ENCODE measurements at places on chromosomes 12 and 14.

DNA sequence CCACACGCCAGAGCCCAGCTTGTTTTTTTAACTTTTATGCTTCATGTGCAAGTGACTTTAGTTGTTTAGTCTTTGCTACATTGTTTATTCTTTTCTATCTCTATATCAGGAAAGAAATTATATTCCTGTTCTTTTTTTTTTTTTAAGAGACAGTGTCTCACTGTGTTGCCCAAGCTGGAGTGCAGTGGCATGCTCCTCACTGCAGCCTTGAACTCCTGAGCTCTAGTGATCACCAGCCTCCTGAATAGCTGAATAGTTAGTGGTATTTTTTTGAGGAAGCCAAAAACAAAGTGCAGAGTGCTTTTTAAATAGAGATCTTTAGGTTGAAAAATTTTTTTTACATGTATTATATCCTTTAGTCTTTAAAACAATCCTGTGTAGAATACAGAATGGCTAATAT, 58.2 kb downstream of the ETNK1 start:
- no peak for DNase-seq

- DNase-seq, result no peak
Observed at GRCh38 chr12:90679674-90680073, 275.3 kb downstream of the CCER1 start.

GRCh38 chr12:113463746-113464451, 7.8 kb downstream of the LHX5 start:
- no peak for DNase-seq

- no peak for DNase-seq
Observed at GRCh38 chr14:106790189-106791036, 1264.0 kb downstream of the TMEM121 start.

DNA sequence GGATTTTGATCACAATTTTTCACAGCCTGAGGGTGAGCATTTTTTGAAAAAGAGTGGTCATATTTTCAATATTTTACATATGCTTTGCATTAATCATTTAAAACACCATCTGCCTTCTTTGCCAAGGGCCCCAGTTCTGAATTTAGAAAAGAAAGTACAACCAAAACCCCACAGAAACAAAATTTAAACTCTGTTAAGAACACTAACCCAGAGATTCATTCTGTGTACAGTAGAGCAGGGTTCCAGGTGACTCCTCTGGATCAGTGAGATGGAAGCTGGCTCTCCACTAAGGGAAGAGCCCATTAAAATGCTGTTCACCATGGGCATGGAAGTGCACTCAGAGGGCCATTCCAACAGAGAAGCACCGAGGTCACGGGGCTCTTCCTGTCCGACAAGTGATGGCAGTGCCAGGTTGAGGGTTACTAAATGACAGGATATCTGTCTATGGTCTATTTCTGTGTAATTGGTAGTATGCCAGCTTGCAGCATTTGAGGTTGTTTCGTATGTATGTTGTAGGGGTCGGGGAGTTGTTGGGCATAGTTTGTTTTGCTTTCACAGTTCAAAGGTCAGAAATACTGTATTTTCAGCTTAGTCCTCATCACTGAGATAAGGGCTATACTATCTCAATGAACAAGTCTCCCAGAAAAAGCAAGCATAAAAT, 95.9 kb downstream of the SLC35F4 start:
- DNase-seq, result no peak

DNA sequence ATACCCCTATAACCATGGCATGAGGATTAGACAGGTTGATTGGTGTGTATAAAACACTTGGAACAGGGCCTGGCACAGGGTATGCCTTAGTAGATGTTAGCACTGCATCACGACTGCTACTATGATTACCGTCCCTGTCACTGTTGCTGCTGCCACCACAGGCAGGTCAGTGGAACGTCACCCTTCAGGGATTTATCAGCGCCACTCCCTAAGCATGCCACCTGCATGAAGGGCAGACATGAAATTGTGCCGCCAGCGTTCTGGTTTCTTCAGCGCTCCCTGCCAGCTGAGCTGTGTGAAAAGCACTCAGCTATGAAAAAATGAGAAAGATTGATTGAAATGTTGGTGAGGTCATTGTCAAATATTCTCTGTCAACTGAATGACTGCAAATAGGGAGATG, 477.0 kb downstream of the DPF3 start:
- DNase-seq, result no peak

DNA sequence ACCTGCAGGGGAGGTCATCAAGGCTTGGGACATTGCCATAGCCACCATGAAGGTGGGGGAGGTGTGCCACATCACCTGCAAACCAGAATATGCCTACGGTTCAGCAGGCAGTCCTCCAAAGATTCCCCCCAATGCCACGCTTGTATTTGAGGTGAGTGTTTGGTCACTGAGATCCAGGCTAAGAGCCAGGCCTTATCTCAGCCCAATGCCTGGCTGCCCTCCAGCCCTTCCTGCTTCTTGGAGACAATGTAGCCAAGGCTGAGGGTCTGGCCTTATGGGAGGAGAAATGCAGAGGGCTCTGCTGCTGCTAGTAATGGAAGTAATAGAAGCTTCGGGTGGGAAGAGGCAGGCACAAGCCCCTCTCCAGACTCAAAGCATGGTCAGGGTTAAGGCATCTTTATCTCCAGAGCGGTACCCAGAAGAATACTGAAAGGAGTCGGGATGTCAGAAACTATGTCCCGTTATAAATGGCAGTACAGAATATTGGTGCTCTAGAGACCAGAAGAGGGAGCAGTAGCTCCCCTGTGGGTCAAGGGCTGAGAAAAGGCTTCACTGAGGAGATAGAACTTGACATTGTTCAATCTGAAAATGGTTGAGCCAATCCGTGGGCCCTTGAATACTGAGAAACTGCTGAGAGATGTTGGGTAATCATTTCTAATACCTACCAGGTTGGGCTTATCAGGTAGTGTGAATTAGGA, 3.1 kb downstream of the FKBP4 start:
- no peak for DNase-seq

DNA sequence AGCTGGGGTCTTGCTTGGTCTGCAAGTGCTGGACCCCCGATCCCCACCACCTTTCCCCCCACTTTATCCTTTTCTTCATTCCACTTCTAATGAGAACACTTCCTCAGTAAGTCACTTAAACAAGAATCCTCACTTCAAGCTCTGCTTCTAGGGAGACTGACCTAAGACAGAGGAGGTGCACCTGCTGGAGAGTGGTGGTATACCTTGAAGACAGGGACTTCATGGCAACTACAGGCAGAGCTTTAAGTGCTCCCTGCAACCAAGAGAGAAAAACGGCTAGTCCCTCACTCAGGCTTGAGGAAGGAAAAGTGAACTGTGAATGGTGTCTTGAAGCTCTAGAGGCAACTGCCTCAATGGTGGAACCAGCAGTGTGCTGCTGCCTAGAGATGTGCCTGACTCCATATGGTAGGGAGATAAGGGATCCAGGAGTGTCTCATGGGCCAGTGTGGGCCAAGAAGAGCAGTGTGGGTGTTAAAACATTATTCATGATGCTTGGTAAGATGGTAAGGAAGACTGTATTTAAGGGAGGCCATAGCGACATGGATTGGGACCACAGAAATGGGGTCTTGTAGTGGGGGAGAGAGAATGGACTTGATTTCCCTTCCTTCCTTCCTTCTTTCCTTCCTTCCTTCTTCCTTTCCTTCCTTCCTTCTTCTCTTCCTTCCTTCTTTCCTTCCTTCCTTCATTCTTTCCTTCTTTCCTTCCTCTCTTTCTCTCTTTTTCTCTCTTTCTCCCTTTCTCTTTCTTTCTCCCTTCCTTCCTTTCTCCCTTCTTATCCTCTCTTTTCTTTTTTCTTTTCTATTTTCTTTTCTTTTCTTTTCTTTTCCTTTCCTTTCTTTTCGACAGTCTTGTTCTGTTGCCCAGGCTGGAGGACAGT, 96.2 kb upstream of the NAP1L1 start:
- no peak for DNase-seq

GRCh38 chr14:50944647-50945413, 547 bp upstream of the PYGL start:
- DNase-seq, result no peak
